ENCODE measurements at places on chromosomes 6 and 20.

GRCh38 chr20:32832664-32833063 lies 12.9 kb downstream of the MAPRE1 start:
- DNase-seq = no peak

GRCh38 chr6:163392533-163392932 lies 22.0 kb upstream of the QKI start:
- peak; percentile 37 for DNase-seq

DNA sequence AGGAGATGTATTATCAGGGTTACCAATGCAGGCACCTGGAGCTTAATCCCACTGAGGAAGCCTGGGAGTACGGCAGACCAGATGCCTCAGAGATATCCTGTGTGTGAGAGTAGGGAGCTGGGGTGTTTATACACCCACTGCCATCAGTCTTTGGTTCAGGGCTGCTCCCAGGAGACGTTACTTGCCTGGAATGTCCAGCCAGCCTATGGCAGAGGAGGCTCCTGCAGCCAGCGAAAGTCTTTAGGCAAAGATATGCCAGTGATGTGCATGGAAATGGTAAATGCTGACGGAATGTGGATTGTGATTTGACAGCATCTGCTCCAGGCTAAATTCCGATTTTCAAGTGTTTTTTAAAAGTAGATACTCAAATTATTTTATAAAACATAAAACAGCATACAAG lies 282.0 kb downstream of the BTBD3 start:
- no peak for DNase-seq

DNA sequence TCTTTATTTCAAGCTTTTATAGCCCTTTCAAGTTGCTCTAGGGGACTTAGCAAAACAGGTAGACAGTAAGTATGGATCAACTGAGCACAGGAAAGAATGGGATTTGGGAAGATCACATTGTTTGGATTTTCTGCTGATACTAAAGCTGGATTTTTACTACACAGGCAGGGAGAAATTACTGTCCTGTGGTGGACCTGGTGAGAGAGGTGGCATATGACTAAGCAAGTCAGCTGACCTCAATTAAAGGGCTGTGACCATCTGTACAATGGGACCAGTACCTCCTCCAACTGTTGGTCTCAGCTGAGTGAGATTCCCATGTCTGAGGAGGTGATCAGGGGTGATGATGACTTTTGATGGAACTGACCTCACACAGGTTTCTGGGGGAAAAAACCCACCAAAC lies 28.0 kb downstream of the RREB1 start:
- DNase-seq = no peak

- peak; percentile 17 for DNase-seq
Measured at GRCh38 chr6:56386717-56387116, 139.3 kb upstream of the COL21A1 start.

DNA sequence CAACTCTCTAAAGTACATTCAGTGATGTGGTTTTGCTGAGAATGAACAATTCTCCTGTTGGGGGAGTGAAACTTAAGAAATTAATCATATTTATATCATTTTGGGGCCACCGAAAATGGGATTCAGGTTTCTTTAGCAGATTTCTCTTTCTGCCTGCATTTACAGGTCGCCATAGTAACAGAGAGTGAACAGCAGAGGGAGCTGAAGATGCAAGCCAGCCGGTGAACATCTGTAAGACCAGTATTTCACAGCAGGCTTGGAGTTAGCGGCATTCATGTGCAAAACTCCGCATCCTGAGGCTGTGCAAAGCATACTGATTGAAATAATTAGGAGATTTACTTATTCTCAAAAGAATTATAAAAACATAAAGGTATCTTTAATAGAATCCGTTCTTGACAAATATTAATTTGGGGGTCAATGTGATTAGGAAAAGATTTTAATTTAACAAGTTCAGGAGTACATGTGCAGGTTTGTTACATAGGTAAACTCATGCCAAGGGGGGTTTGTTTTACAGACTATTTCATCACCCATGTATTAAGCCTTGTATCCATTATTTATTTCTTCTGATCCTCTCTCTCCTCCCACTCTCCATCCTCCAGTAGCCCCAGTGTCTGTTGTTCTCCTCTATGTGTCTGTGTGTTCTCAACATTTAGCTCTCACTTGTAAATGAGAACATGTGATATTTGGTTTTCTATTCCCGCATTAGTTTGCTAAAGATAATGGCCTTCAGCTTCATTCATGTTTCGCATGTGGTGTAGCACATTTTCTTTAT lies 17.8 kb upstream of the HSF2 start:
- DNase-seq = peak; percentile 64

GRCh38 chr6:290111-290922 lies 2.0 kb upstream of the DUSP22 start:
- DNase-seq = peak; percentile 38

- DNase-seq = no peak
Measured at GRCh38 chr20:44274303-44275017, 27.4 kb downstream of the GDAP1L1 start.

GRCh38 chr6:42599558-42599957 lies 35.7 kb downstream of the UBR2 start:
- DNase-seq = no peak

- no peak for DNase-seq
Measured at GRCh38 chr6:36210182-36210581, 13.6 kb downstream of the BRPF3 start.

DNA sequence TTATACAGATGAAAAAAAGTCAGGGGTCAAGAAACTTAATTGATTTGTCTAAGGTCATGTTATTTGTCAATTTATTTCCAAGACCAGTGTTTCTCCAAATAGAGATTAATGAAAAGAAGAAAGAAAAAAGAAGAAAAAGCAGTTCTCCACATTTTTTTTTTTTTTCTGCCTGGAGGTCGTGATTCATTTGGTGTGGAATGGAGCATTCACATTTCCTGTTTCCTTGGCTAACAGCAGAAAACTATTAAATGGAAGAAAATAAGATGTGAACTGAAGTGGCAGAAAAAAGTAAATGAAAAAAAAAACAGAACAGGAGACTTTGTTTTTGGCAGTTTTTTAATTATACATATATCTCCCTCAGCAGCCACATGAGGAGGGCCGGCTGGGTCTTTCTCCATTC lies 470.8 kb upstream of the ZNF337 start:
- no peak for DNase-seq

GRCh38 chr6:3938715-3939367 lies 89.7 kb downstream of the FAM50B start:
- DNase-seq = no peak

DNA sequence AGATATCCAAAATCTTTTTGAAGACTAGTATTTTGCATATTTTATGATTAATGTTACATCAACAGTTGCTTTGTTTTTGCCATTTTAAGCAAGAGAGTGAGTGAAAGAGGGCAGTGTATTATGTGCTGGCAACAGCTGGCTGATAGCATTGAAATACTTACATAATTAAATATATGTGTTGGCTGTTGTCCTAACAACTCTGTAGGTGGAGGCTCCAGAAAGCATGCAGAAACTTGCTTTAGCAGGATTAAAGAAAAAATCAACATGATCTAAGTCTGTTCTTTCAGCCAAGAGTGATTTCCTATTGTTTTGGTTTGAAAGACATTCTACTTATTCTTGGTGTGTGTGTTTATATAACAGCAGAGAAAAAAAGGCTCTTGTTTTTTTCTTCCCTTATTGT lies 127.5 kb downstream of the CDKAL1 start:
- no peak for DNase-seq

GRCh38 chr6:30884521-30885480 lies 482 bp downstream of the DDR1 start:
- DNase-seq = peak; percentile 41

GRCh38 chr20:43839793-43840199 lies 74.9 kb upstream of the TOX2 start:
- no peak for DNase-seq

GRCh38 chr6:83873869-83874268 lies 14.4 kb downstream of the CYB5R4 start:
- DNase-seq = no peak

- DNase-seq = peak; percentile 53
Measured at GRCh38 chr6:41546866-41547798, 951 bp downstream of the FOXP4 start.

GRCh38 chr6:137722749-137723272 lies 144.2 kb upstream of the TNFAIP3 start:
- DNase-seq = peak; percentile 88

- no peak for DNase-seq
Measured at GRCh38 chr6:158061361-158061708, 79.7 kb downstream of the SYNJ2 start.

Measured in suppressor macrophage treated with lipopolysaccharide for 1 hour (primary cell).